ENCODE measurements at places on chromosomes 12 and 14. TPM values are rescaled to one million over a fixed set of nuclear protein-coding genes. Genes with fewer than 3 reads are reported as not detected.

SAV1 gene
- total RNA-seq = 24.7 TPM

ANKRD9 gene
- 31.7 TPM for total RNA-seq

CRIP1 gene
- 0.50 TPM for total RNA-seq

RASSF9 gene
- total RNA-seq = 6.1 TPM

CCDC197 gene
- not detected for total RNA-seq

DNAI7 gene
- total RNA-seq = 0.11 TPM

ERC1 gene
- total RNA-seq = 50.6 TPM

TMEM132C gene
- not detected for total RNA-seq

KLRB1 gene
- not detected for total RNA-seq

TCL1B gene
- not detected for total RNA-seq

CDK4 gene
- 177 TPM for total RNA-seq

HCAR2 gene
- not detected for total RNA-seq

KRT81 gene
- total RNA-seq = under 0.01 TPM

SLC38A4 gene
- total RNA-seq = 0.25 TPM

KRT8 gene
- 9.7 TPM for total RNA-seq

DEPDC4 gene
- total RNA-seq = 3.2 TPM
